ENCODE measurements at places on chromosomes 2 and 18. TPM values are rescaled to one million over a fixed set of nuclear protein-coding genes. Genes with fewer than 3 reads are reported as not detected.

DNA sequence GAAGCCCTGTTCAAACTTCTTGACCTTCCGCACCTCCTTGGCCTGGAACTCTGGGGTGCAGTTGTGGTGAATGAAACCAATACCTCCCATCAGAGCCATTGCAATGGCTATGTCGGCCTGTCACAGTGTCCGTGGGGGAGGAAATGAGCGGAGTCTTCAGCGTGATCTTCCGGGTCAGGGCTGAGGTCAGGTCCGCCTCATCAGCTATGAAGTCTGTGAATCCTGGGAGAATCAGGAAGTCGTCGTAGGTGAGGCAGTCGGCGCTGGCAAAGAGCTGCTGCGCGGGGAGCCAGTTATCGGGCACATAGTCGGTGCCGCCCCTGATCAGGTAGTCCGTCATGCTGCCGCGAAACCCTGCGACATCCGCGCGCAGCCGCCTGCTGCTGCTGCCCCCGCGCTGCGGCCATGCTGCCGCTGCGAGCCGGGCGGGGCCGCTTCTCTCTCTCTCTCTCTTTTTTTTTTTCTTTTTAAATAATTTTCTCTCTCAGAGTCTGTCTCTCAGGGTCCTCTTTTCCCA, 154.1 kb upstream of the ZSWIM2 start:
- H3K4me3 ChIP-seq, result no peak overlapping the region
- DNase-seq, result no peak

DNA sequence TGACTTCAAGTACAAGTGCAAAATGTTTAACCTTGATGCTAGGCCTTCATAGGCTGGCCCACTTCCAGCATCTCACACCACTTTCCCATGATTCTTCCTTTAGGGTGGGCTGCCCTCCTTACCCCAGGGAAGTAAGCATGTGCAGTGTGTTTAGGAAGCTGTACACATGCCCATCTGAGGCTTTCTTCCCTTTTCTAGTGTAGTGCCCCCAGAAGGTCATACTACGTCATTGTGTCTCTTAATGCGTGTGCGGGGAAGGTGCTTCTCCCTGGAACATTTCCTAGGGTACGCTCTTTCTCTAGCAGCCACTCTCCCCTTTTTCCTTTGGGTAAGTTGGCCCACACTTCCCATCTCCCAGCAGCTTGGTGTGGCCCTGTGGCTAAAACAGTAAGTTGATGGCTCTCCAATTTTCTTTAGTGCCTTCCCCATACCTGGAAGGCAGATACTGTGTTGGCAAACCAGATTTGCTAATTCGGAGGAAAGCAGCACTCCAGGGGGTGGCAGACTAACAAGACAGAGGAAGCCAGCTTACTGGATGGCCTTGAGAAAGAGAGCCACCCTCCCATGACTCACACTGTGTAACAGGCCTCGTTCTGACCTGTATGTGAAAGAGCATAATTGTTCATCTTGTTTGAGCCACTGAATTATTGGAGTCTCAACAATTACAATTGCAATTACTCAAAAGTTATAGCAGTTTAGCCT, 1.1 kb upstream of the SULT6B1 start:
- no peak overlapping the region for H3K4me3 ChIP-seq
- no peak overlapping the region for H3K27ac ChIP-seq
- H3K36me3 ChIP-seq, result no peaks in the 10 kb centered on the region
- H3K27me3 ChIP-seq, result peaks cover 9% of the 10 kb centered on the region

ATOH8 gene
- 12.7 TPM for total RNA-seq

OBSL1 gene
- total RNA-seq, result 319 TPM

LIMS4 gene
- total RNA-seq, result 1.2 TPM

Data from mesothelial cell of epicardium (in vitro differentiated cells).